ENCODE measurements at places on chromosomes 2 and 18.

DNA sequence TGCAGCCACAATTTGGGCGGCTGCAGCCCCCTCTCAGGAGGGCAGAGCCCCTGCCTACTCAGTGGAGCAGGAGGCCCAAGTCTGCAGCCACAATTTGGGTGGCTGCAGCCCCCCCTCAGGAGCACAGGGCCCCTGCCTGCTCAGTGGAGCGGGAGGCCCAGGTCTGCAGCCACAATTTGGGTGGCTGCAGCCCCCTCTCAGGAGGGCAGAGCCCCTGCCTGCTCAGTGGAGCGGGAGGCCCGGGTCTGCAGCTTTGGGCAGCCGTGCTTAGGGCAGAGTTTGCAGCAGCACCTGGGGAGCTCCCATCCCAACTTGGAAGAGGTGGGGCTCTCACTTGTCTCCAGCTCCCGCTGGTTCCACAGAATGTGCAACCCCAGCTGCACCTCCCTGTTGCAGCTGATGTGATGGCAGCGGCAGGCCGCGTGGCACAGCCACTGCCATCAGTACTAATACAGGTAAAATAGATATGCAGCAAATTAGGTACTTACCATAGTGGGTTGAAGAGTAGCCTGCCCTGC is 99.4 kb downstream of the TWIST2 start:
- no peak for DNase-seq

- DNase-seq = no peak
Observed at GRCh38 chr2:61371027-61371426, 99.9 kb downstream of the USP34 start.

GRCh38 chr2:170582751-170583463 is 132.2 kb upstream of the SP5 start:
- no peak for DNase-seq

- no peak for DNase-seq
Observed at GRCh38 chr2:29562896-29563295, 358.5 kb downstream of the ALK start.

GRCh38 chr2:119119076-119119785 is 39.3 kb downstream of the C1QL2 start:
- DNase-seq = no peak

DNA sequence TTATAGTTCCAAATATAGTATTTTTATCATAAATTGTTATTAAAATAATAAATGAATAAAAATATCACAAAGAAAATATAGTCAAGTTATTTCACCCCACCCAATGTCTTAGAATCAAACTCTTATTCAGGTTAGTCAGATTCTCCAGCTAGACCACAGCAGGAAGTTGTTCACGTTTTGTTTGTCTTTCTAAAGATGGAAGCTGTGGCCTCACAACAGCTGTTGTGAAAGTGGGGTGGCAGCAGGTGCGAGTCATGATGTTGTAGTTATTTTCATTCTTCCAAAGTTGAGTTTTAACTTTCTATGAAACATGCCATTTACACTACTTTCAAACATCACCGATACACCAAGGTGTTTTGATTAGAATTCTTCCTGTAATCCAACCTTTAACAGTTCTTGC is 272.9 kb downstream of the SLC8A1 start:
- DNase-seq = no peak

DNA sequence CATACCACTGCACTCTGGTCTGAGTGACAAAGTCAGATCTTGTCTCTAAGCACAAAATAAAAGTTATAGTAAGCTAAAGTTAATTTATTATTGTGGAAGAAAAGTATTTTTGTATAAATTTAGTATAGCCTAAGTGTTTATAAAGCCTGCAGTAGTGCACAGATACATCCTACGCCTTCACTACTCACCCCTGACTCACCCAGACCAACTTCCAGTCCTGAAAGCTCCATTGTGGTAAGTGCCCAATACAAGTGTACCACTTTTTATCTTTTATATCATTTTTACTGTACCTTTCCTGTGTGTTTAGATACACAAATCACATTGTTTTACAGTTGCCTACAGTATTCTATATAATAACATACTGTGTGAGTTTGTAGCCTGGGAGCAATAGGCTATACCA is 57.5 kb downstream of the UBE2E3 start:
- DNase-seq = no peak

- no peak for DNase-seq
Observed at GRCh38 chr2:19769513-19769912, 132.3 kb downstream of the TTC32 start.

GRCh38 chr2:205681401-205682238 is 681 bp upstream of the NRP2 start:
- DNase-seq = peak; percentile 46

- DNase-seq = no peak
Observed at GRCh38 chr2:11530864-11531465, 2.9 kb upstream of the GREB1 start.

- no peak for DNase-seq
Observed at GRCh38 chr2:172058660-172059059, 26.6 kb upstream of the DLX1 start.

DNA sequence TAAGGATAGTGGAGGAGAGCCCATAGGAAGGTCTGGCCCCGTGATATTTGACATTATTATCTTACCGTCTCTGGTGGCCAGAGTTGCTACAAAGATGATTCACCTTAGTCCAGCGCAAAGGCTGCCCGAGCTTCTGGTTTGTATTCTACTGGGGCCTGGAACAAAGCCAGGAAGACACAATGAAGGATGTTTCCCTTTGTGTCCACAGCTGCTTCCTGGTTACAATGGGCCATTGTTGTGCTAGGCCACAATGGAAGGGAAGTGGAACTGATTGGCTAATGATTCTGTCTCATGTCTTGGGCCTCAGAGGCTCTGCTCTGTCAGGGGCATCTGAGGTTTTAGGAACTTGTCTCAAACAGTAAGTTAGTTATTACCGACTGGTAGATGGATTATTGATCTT is 132.2 kb downstream of the TDRD15 start:
- peak; percentile 31 for DNase-seq

GRCh38 chr2:15919716-15920434 is 20.5 kb upstream of the MYCN start:
- DNase-seq = no peak
